ENCODE measurements at places on chromosomes 6 and 20.

- DNase-seq = peak; percentile 29
Observed at GRCh38 chr6:159038914-159039884, 5.6 kb downstream of the TAGAP start.

- peak; percentile 56 for DNase-seq
Observed at GRCh38 chr20:16944745-16945144, 196.6 kb downstream of the OTOR start.

DNA sequence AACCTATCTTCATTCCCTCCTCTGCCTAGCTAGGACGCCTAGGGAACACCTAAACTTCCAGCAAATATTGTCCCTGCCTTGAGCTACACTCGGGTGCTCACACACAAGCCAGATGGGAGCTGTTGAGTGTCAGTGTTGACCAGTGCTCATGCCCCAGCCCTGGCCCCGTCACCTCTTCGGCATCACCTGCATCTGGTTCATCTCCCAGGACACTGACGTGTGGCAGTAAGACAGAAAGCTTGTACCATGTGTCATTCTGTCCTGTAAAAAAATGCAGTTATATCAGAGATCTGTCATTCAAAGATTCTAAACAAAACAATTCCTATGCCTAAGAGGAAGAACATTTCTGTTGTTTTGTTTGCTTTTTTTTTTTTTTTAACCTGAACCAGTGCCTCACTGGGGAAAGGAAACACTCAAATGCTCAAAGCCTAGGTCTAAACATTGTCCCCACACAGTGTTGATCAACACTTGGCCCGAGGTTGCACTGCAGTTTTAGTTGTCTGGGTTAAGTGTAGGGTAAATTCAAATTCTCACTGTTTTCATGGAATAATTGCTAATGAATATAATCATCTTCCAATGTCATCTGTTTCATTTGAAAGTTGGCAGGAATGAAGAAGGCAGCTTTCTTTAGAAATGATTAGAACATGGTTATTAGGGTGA, 102.7 kb upstream of the SASH1 start:
- DNase-seq = no peak

DNA sequence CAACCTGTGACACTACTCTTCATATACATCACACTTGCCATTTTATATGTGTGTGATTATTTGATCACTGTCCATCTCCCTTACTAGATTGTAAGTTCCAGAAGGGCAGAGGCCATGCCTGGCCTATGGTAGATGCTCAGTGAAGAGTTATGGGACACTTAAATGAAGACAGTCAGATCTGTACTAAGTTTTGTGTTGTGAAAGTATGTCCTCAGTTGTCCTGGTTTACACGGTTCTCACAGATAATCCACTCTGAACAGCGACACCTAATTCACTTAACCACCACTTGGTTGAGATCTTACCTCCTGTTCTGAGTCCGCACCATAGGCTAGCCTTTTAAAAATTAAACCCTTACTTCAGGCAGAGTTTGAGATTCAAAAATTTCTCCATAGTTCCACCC, 434.1 kb upstream of the SOX4 start:
- no peak for DNase-seq

DNA sequence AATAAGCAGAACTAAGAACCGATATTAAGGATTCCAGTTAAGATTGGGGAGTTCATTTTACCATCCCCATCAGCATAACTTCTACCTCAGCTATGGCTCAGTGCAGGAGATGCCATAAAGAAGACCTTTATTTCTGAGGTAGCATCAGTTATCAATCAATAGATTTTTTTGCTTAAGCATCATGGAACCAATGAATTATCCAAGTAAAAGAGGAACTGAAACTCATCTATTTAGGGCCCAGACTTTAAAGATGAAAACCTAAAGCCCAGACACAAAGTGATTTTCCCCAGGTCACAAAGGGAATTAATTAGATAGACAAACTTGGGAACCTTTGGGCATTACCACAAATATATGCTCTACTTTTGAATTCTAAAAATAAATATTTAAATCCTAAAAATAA, 59.2 kb upstream of the TINAG start:
- no peak for DNase-seq

- no peak for DNase-seq
Observed at GRCh38 chr6:144548536-144548935, 263.4 kb downstream of the UTRN start.

DNA sequence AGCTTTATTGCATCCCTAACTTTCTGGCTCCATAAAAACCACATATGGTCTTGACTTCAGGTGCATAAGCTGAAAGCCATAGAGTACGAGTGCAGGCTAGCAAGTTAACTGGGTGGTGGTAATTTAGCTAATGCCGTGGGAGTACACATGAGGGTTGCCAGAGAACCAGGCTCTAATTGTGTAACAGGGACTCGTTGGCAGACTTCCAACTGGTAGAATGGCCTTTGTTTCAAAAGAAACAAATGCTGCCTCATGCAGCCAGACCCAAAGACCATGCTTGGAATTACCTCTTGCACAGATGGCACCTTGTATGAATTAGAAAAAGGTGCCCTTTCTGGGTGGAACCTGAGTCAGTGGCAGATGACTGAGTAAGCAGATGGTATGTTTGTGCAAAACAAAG, 73.2 kb downstream of the LY86 start:
- DNase-seq = peak; percentile 1

DNA sequence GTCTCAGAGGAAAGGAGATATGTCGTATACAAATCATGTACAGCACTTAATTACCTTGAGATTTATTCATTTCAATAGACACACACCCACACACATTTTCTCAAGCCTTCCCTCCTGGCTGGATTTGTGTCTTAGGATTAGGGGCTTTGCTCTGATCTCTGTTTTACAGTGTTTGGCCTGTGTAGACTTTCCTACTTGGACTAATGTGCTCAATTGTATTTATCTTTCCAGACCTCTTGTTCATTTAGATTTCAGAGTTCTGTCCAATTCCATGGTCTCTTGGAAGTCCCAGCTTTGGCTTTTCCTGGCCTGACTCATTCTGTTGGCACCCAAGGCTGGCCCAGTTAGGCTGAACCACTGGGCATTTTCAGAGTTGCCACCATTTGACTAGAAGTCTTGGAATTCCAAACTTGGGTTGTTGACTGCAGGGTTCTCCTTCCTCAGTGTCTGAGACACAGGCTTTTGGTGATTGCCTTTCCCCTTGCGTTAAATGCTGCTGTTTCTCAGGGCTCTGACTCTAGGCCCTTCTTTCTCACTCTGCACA, 8.9 kb upstream of the RFPL4B start:
- DNase-seq = no peak

DNA sequence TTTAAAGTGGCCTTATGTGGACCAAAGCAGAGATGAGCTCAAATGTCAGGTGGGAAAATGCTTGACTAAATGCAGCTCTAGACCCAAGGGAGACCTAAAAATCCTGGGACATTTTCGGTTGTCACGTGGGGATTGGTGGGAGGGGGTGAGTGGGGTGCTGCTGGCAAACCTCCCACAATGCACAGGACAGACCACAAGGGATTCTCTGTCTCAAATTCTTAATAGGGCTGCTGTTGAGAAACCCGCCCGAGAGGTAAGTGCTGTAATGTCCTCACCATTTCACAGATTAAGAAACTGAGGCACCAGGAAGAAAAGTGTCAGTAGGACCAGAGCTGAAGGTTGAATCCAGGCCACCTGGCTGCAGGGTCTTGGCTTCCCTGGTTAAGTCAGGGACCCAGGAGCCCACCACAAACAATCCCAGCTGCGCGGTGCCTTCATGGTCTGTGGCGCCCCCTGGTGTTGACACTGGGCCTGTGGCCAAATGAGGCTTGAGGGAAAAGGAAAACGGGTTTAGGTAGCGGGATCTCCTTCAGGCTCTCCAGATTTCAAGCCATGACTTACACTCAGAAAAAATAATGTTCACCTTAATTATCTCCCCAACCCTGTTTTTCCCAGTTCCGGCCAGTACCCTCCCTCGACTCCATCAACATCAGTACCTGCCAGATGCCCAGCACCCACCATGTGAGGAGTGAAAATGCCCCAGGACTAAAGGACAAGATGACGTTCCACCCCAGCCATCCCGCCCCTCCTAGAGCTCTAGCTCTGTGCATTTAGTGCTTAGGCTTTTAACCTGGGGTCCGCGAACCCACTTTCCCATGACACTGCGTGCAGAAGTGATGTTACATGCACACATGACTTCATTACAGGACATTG, 7.2 kb downstream of the HLA-G start:
- DNase-seq = no peak

GRCh38 chr20:20548527-20549266, 163.7 kb downstream of the RALGAPA2 start:
- no peak for DNase-seq

GRCh38 chr6:83183082-83183828, 9.8 kb downstream of the PGM3 start:
- peak; percentile 96 for DNase-seq

DNA sequence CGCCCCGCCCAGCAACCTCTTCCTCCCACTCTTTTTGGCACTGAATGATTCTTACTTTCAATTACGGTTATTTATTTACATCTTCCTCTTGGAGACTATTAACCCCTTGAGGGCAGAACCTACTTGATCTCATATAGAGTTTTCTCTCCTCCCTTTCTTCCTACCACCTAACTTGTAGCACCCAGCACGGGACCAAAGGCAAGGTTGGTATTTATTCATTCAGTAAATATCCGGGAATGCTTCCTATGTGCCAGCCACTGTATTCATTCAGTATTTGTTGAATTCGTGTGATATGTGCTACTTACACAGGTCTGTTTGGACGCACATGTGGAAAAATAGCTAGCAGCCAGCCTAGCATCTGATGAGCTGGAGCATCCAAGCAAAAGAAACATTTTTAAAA, 1.3 kb upstream of the CNKSR3 start:
- no peak for DNase-seq

DNA sequence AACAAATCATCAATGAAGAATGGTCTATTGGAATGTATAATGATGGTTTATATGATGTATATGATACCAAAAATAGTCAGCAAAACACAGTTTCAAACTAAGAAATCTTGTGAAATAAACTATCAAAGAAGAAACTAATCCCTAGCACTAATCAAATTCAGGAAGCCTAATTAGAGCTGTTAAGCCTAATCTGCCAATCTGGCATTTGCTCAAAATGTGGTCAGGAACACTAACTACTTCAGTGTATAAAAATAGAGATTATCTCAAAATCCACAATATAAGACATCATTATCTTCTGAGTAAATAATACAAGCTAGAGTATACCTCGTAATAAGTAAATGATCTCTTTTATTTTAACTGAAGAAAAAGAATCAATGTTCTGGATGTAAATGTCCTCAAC, 12.8 kb upstream of the AKAP7 start:
- no peak for DNase-seq

DNA sequence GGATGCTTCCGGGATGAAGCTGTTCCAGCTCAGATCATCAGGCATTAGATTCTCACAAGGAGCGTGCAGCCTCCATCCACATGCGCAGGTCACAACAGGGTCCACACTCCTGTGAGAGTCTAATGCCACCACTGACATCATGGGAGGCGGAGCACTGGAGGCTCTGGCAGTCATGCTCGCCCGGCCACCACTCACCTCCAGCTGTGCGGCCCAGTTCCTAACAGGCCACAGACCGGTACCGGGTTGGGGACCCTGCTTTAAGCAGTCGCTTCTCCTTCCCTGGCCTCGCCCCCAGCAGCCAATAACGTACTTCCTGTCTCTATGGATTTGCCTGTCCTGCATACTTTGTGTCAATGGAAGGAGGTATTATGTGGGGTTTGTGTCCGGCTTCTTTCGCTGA, 236.8 kb downstream of the TAF4 start:
- DNase-seq = no peak

GRCh38 chr6:32081168-32081990, 27.8 kb downstream of the TNXB start:
- peak; percentile 82 for DNase-seq

DNA sequence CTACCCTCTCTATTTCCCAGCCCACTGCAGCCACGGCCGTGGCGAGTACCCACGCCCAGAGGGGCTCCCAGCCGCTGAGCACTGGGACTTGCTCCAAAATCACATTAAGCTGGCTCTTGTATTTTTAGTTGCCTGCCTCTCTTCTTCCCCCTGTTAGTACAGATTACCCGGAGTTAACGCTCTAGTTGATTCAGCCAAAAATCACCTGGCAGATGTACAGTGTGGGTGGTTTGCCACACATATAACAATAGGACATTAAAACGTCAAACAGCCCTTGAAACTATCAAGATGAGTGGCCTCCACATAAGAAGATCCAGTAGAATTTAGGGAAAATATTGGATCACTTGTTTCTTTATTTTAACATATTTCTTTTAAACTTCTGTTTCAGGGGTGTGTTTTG, 268.8 kb upstream of the PRDM1 start:
- DNase-seq = no peak

- no peak for DNase-seq
Observed at GRCh38 chr6:39911513-39912125, 22.6 kb downstream of the MOCS1 start.

GRCh38 chr6:32118782-32119628, 9.0 kb downstream of the ATF6B start:
- peak; percentile 56 for DNase-seq

- DNase-seq = no peak
Observed at GRCh38 chr6:93047033-93047432, 372.3 kb downstream of the EPHA7 start.

DNA sequence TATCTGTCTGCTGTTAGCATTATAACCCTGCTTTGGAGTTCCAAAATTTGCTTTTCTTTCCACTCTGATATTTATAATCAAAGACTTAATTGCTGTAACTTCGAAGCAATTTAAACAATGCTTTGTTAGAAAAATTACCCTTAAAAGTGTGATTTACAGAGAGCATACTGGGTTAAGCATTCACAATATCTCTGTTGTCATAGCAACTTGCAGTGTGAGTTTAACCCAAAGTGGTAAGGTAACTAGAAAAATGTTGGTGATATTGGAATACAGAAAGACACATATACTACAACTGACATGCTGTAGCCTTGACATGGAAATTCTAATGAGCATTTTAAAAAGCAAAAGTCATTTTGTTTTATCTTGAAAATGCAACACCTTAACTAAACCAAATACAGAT, 70.4 kb upstream of the SMLR1 start:
- DNase-seq = no peak

GRCh38 chr6:16274483-16274882, 36.1 kb downstream of the GMPR start:
- DNase-seq = no peak

Measured in astrocyte (in vitro differentiated cells and primary cell).